ENCODE measurements at places on chromosomes 1 and 21.

- DNase-seq = no peak
Observed at GRCh38 chr21:46455575-46456385, 2.9 kb upstream of the DIP2A start.

- DNase-seq = no peak
Observed at GRCh38 chr21:46141767-46142581, 13.4 kb downstream of the FTCD start.

GRCh38 chr1:84957966-84958365 lies 38.9 kb downstream of the MCOLN2 start:
- no peak for DNase-seq

- peak; percentile 48 for DNase-seq
Observed at GRCh38 chr1:16012590-16013219, 5.1 kb downstream of the HSPB7 start.

DNA sequence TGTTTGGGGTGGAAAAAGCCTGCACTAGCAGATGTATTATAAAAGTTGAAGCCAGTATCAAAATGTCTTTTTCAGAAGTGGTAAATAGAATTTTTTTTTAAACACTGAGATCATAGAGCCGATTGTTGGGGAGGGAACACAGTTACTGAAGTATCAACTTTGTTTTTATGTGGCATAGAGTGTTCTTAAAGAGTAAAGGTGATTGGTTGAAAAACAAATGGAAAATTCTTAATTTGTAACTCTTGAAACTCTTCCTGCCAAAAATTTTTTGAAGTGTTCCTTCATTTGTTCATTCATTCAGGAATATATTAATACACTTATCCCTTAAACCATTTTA lies 83.3 kb downstream of the DISP1 start:
- no peak for DNase-seq

- no peak for DNase-seq
Observed at GRCh38 chr1:177210071-177210470, 39.3 kb downstream of the BRINP2 start.

DNA sequence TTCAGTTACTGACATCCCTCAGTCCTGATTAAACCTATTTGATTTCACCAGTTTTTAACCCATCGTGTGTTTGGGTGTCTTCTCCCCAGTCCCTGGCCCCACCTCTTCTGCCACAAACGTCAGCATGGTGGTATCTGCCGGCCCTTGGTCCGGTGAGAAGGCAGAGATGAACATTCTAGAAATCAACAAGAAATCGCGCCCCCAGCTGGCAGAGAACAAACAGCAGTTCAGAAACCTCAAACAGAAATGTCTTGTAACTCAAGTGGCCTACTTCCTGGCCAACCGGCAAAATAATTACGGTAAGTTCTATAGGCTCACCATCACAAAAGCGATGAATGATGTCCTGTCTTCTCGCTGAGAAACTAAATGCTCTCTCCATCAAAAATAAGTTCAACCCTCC lies 28.7 kb downstream of the NBPF3 start:
- DNase-seq = no peak

DNA sequence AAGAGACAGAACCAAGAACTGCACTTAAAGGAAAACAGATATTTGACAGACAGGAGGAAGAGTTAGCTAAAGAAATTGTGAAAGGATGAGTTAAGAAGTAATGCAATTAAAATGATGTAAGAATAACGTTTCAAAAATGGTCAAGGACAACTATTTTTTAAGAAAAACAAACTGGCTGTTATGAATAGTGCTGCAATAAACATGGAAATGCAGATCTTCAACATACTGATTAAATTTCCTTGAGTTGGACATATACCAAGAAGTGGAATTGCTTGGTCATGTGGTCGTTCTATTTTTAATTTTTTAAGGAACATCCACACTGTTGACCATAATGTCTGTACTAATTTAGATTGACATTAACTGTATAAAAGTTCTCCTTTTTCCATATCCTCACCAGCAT lies 23.1 kb upstream of the PHTF1 start:
- DNase-seq = no peak

- no peak for DNase-seq
Observed at GRCh38 chr1:207869859-207870258, 41.1 kb downstream of the CD34 start.

DNA sequence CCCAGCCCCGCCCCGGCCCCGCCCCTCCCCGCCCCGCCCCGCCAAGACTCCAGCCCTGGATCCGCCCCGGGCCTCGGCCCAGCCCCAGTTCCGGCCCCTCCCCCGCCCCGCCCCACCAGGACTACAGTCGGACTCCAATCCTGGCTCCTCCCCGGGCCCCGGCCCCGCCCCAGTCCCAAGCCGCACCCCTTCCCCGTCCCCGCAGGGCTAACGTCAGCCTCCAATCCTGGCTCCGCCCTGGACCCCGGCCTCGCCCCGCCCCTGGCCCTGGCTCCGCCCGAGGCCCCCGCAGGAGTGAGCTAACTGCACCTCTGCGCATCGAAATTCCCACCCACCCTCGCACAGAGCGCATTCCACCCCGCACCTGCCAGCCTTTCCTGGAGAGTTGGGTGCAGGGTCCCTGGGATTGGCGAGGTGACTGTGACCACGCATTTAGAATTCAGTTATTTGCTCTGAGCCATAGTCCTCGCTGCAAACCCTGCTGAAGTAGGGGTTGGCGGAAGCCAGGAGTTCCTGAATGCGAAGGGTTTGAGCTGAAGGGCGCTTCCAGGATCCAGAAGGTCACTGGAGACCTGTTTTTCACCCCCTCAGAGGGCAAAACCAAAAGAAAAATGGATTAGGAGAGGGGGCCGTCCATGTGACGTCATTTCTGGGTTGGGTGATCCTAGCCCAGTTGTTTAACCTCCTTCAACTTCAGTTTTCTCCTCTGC lies 588 bp upstream of the IGSF8 start:
- DNase-seq = peak; percentile 92

DNA sequence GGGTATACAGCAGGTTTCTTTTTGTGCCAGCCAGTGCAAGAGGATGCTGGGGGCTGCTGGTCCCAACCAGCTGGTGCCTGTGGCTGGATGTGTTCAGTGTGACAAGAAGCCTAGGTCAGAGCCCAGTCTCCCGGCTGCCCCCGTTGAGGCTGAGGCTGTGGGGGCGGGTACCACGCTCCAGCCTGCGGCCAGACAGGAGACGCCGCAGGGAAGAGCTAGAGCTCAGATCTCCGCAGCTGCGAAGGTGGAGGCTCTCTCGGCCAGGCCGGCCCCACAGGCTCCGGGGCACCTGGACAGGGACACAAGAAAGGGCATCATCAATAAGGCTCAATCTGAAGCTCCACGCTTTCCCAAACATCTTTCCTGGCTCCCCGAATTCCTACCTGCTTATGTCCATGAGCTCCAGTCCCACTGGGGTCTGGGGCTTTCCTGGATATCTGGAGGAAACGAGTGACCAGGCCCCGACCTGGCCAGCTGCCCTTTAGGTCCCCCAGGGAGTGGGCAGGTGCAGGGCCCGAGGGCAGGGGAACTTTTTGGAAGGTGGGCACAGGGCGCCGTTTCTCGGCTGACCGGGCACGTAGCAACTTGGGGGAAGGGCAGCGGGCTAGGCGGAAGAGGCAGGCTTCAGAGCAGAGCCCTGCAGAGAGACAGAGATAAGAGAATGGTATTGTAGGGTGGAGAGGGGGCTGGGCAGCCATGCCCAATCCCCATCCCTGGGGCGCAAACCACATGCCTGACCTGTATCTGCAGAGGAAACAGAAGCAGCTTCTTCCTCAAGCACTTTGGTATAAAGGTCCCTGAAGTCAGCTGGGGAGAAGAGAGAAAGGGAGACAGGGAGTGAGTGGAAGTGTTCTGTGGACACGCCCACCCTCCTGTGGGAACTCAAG lies 7.4 kb downstream of the ENTREP3 start:
- no peak for DNase-seq

GRCh38 chr1:2251786-2252185 lies 23.7 kb downstream of the SKI start:
- DNase-seq = no peak

DNA sequence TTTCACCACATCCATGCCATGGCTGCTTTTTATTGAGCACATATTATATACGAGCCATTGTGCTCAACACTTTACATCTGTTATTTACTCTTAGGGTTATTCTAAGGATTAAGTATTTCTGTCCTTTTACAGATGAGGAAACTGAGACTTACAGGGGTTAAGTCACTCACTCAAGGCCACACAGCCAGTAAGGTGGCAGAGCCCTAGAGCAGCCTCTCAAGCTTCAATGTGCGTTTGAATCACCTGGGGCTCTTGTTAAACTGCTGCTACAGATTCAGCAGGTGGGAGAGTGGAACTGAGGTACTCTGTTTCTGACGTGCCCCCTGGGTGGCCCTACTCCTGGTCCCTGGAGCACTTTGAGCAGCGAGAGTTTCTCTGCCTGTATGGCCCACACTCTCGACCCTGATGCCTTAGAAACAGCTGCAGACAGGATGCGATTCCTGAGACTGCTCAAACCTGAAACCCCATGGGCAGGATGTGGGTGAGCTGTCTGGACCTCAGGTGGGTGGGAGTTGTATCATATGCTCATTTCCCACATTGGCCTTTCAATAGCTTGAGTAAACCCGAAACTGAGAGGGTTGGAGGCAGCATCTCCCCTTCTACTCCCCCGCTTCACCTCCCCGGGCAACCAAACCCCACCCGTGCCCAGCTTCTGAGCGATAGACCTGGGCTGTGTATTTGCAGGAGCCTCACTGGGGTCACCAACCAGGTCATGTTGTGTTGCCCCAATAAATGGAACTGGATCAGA lies 59.3 kb downstream of the MAN1C1 start:
- no peak for DNase-seq

Data from ACHN (cell line).